Activated CD4-positive, alpha-beta T cell treated with anti-CD3 and anti-CD28 coated beads, Interleukin-2, Interleukin-4, amounts not matched to agents 100 ng/mL and 50 ng/mL, durations not matched to agents 16 hours and 8 hours (primary cell): ENCODE measurements at places on chromosomes 11 and 22.

DNA sequence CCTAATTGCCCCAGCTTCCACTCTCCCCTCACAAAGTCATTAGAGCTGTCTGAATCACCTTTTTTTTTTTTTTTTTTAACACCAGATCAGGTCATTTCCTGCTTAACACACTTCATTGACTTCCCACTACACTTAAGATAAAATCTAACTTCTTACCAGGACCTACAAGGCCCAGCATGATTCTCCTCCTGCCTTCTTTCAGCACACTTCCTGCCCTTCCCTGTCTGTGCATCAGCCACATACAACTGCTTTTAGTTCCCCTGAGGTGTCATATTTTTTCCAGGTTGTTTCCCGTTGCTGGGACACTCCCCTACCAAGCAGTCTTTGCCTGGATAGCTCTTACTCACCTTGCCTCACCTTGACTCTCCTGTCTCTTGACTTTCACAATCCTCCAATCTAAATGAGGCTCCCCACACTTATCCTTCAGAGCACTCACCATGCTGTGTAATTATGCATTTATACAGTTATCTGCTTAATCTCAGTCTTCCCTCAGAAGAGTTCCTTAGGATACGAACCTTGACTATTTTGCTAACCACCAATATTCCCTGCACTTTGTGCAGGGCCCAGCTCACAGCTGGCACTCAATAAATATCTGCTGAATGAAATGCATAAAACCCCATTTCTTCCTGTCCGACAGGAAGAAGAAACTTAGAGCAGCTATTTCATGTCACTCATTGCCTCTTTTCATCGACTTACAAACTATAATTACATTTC is 96.6 kb upstream of the AKIP1 start:
- DNase-seq = no peak

DNA sequence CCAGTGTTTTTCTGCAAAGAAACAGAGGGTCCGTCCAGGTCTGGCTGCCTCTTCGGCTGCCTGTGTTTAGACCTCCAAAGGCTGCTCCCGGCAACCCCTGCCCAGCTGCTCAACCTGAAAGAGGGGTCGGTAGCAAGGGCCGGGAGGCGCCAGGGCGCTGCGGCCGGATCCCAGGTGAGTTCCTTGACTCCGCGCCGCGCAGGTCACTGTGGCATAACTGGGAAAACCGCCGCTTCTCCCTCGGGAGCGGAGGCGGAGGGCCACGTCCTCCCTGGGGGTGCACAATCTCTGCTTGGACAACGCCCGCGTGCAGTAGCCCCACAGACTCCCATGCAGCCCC is 1.0 kb upstream of the BRSK2 start:
- DNase-seq = no peak

DNA sequence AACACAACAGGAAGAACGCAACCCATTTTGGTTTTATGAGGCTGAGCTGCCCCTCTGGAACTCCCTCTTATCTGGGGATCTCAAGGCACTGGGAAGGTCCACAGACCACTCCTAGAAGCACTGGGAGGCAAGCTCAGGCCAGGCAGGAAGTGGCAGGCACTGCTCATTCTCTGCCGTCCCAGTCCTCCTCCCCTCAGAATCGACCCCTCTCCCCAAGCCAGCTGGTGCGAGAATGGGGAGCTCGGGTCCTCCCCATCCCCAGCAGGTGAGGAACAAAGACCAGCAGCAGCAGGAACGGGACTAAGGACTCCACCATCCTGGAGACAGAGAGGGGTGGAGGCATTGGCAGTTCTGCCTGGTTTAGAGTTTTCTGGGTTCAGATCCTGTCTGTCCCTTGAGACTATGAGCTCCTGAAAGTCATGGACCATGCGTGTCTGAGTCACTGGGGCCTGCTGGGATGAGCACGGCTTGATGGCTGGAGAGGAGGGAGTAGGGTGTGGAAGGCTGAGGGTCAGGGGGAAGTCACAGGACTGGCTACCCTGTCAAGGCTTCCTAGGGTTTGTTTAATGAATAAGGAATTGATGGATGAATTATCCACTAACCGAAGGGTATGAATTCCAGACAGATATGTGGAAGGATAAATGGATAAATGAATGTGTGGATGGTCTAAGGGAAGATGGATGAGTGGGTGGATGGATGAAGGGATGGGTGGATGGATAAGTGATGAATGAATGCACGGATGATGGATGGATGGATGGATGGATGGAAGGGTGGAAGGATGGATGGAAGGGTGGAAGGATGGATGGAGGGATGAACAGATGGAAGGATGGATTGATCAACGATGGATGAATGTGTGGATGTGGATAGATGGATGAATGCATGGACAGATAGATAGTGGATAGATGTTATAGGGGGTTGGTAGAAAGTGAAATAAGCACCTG is 6.4 kb downstream of the MYEOV start:
- no peak for DNase-seq

- DNase-seq = no peak
Measured at GRCh38 chr11:2593393-2593950, 106.3 kb downstream of the KCNQ1OT1 start.

DNA sequence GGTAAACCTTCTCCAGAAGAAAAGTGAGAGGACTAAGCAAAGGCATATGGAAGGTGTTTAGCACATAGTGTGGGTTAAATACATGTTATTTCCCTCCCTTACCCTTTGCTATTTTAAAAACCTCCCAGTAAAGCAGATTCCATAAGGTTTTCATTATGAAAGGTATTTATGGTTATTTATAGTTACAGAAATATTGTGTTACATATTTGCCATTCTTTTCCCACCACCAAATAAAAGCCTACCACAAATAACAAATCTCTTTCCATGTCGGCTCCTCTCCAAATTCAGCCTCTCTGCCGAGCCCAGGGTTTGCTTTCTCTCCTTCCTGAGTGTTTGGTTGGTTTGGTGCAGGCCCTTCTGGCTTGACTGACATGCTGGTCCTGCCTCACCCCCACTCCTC is 64.4 kb downstream of the INSC start:
- no peak for DNase-seq

DNA sequence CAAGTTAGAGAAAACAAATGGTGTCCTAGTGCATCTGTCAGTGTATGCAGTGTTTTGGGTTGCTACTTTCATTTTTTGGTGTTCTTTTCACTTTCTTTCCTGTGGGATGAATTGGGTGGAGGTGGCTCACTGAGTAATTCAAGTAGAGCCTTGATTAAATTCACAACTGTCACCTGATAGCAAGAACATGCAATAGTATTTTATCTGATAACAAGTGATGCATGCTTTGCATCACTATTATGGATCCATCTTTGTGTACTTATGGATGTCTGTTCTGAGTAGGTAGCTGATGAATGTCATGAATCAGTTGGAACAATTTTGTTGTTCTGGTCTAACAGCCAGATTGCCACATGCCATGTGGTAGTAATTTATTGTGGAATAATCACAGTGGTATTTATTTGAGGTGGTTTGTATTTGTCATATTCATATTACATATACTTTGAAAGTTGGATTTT is 87.5 kb downstream of the DDX10 start:
- DNase-seq = peak; percentile 28

- DNase-seq = no peak
Measured at GRCh38 chr11:79331203-79331901, 109.5 kb downstream of the TENM4 start.

DNA sequence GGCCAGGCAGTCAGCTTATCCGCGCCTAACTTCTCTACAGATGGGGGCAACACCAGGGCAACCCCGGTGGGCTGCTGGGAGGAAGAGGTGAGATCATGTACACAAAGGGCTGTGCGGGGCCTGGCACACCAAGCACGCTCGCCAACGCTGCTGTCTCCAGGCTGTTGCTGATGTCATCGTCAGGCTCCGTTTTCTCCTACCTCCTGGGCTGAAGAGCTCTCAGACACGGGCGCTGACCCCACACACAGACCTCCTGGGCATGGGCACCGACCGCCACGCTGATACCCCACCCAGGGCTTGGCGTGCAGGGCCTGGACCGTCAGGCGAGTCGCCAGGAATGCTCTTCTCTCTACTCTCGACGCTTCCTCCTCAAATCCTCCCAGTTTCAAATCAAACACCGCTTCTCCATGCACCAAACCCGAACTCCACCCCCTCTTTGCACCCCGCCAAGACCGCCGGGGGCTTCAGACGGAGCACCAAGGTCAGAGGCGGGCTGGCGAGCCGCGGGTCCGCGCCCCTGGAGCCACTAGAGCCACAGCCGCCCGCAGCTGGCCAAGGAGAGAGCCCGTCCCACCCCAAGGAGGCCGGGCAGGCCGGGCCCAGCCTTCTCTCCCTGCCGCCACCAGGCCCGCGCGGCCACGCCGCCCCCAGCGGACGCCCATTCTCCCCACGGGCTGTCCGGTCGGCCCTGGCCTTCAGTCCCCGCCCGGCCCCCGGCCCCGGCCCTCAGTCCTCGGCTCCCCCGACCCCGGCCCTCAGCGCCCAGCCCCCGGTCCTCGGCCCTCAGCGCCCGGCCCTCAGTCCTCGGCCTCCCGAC is 772 bp downstream of the SBF1 start:
- peak; percentile 49 for DNase-seq

DNA sequence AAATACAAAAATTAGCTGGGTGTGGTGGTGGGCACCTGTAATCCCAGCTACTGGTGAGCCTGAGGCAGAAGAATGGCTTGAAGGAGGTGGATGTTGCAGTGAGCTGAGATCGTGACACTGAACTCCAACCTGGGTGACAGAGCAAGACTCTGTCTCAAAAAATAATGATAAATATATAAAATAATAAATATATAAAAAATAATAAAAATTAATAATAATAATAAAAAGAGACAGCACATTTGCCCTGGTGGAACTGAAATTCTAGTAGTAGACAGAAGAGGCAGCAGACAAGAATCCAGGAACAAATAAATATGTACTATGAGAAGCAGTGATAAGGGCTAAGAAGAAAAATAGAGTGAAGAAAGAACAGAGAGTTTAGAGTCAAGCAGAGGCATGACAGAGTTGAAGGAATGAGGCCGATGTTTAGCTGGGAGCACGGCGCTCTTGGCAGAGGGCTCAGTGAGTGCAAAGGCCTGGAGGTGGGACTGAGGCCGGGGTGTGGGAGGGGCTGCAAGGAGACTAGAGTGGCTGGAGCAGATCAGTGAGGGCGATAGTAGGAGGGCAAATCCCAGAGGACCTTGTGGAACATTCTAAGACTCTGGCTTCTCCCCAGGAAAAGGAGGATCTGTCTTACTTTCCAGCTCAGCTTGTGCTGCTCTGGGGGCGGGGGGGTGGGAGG is 410.3 kb downstream of the MN1 start:
- no peak for DNase-seq

GRCh38 chr22:27866135-27867084 is 52.6 kb downstream of the PITPNB start:
- DNase-seq = no peak

GRCh38 chr11:126624506-126624905 is 269.0 kb downstream of the ST3GAL4 start:
- DNase-seq = no peak

GRCh38 chr11:31636983-31637382 is 127.4 kb downstream of the ELP4 start:
- DNase-seq = no peak

GRCh38 chr22:39719559-39720450 is 149.3 kb downstream of the CACNA1I start:
- no peak for DNase-seq

DNA sequence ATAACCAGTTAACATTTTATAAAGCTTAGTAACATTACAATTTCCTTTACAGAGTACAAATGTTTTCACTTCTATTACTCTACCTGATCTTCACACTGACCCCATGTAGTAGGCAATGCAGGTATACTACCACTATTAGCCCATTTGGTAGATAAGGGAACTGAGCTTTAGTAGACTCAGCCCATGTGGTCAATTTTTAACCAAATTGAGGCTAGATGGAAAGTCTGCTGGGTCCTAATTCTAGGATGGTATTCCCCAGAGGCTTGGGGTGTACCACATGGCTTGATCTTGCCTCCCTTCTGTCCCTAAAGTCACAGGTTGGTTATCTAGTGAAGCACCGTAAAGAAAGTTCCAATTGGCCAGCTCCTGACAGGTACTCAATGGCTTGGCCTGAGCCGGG is 48.2 kb downstream of the NRXN2 start:
- no peak for DNase-seq
